DMS153 (cell line): ENCODE measurements at places on chromosomes 3 and 15.

DNA sequence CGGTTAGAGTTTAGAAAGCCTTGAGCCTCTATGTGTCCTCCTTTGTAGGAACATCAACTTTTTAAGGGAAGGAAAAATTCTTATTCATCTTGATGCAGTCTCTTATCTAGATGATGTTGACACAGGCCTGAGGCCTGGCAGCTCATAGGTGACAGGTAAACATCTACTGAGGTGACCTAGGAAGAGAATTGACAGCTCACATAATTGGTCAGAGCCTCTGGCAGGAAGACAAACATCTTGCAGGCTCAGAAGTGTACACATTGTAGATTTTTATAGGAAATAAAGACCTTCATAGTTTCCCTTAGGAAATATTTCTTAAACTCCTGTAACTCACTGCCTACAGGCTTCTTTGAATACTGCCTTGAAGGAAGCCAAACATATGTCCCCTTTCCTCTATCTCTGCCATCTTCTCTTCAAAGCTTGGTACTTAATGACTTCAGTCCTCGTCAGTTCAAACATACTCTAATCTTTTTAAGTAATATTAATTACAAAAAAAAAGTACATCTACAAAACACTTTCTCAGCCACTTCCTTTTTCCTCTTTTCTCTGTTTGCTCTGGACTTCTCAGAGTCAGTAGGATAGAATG lies 341.3 kb downstream of the TBL1XR1 start:
- DNase-seq: peak; percentile 19

- DNase-seq: no peak
Measured at GRCh38 chr15:88655800-88656488, 17.1 kb downstream of the ISG20 start.

DNA sequence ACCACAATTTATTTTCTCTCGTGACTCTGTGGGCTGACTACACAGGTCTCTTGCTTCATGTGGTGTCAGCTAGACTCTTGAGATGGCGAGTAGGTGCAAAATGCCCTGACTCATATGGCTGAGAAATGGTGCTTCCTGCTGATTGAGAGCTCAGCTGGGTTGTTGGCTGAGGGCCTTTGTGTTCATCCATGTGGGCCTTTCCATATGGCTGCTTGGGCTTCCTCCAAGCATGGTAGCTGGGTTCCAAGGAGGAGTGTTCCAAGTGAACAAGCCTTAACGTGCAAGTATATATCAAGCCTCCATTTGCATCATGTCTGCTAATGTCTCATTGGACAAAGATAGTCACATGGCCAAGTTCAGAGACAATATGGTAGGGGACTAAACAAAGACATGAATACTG lies 164.0 kb downstream of the PDCD6IP start:
- no peak for DNase-seq

DNA sequence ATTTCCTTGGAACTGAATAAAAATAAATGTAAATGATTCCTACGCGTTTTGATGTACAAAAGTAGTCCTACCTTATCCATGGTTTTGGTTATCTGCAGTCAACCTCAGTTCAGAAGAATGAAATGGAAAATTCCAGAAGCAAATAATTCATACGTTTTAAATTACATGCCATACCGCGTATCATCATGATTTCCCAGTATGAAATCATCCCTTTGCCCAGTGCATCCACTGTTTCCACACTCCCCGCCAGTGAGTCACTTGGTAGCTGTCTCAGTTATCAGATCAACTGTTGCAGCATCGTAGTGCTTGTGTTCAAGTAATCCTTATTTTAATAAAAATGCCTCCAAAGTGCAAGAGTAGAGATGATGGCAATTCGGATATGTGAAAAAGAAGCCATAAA lies 9.1 kb upstream of the MFSD1 start:
- DNase-seq: no peak

- DNase-seq: no peak
Measured at GRCh38 chr3:119700269-119700919, 2.4 kb upstream of the CFAP91 start.

DNA sequence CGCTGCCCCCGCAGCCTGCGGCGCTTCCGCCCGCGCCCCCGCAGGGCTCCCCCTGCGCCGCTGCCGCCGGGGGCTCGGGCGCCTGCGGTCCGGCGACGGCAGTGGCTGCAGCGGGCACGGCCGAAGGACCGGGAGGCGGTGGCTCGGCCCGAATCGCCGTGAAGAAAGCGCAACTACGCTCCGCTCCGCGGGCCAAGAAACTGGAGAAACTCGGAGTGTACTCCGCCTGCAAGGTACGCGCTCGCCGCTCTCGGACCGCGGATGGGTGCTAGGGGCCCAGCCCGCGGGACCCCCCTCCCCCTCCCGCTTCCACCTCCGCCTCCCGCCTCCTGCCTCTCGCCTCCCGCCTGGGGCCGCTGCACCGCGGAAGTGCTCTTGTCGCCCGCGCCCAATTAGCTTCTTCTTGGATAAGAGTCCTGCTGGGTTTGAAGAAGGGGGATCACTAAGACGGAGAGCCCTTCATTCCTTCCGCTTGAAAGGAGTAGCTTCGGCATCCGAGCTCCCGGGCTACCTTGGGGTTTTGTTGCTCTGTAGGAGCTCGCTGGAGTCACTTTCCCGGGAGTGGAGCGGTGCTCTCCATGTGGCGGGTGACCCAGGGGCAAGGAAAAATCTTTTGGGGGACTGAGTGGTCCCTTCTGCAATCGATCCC lies 426 bp downstream of the KAT2B start:
- DNase-seq: no peak

DNA sequence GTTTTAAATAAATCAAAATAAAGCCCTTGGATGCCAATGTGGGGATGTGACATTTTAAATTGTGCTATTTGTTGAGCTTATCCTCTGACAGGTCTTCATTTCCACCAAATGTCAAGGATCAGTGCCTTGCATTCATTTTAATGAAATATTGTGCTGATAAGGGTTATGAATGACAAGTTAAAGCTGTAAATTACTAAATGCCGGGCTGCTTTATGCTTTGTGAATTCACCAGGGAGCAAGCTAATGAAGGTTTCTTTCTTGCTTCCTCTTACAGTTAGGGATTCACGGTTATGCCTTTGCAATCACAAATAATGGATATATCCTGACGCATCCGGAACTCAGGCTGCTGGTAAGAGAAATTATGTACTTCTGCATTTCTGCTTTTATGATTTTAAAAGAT lies 81.7 kb downstream of the LRTM1 start:
- DNase-seq: no peak

DNA sequence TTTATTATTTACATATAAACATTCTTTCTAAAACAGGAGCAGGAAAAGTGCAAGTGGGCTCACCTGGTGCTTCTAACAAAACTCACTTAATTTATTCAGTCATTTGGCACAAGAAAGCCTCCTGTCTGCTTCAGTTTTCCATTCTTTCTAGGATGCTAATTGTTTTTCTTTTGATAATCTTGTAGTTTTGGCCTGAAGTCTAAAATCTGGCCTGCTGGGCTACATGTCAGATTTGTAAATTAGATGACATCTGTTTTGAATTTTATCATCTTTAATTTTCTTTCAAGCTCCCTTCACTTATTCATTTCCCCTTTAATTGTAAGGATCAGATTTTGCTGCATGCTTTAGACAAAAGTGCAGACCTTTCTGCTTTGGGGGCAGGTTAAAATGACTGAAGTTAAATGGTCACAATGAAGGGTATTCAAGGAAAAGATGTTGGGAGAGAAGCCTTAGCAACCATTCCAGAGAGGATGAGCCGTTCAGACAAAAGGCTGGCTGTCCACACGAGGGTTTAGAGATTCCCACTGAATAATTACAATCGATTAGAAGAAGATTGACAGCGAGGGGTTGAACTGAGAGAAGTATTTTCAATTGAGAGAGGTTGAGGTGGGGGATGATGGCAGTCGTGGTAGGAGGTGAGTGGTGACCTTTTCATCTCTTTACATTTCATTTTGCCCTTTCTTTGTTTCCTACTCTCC lies 59.9 kb upstream of the PTX3 start:
- no peak for DNase-seq

DNA sequence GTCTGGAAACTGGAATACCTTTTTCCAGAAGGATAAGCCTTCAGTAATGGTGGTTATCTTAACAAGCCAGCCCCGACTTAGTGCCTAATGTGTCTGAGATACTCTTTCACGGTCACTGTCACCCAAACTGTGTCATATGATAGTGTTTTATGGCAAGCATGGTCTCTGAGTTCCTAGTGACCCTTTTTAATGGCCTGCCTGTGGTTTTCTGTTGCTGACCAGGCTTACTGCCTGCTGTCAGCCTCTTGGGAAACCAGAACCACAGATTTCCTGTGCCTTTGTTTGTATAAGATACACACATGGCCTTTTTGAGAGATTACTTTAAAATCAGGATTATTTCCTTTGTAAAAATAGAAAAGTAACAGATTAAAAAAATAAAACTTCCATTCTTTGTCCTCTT lies 22.4 kb downstream of the HPS3 start:
- DNase-seq: no peak

DNA sequence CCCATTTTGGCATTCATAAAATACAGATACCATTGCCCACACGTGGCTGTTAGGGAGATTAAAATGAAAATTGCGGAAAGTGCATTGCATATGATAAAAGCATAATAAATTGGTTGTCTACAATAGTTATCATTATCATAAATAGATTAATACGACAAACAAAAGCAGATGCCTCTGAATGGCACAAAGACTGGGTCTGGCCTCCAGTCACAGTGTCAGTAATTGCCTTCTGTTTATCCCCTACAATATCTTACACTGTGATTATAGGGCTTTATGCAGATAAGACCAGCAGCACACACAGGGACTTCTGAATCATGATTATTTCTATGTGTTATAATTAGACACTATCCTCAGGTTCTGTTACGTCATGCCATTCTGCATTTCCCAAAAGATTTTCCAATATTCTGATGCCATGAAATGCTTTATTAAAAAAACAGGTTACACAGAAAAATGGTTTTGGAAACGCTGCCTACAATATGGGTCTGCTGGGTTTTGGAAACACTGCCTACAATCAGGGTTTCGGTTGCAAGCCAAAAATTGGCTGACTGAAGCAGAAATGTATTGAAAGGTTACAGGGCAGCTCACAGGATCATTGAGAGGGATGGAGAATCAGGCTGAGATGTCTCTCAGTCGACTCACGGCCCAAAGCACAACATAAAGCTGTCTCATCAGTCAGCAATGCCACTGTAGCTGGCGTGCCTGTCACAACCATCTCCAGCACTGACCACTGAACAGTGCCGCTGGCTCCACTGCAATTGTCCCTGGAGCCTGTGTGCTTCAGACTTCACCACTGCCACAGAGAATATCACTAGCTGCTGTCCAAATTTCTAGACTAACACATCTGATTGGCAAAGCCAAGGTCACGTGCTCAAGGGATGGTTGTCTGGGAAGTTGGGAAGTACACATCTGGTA lies 248.1 kb downstream of the ERC2 start:
- DNase-seq: no peak

- no peak for DNase-seq
Measured at GRCh38 chr3:193780397-193780796, 187.4 kb downstream of the OPA1 start.

DNA sequence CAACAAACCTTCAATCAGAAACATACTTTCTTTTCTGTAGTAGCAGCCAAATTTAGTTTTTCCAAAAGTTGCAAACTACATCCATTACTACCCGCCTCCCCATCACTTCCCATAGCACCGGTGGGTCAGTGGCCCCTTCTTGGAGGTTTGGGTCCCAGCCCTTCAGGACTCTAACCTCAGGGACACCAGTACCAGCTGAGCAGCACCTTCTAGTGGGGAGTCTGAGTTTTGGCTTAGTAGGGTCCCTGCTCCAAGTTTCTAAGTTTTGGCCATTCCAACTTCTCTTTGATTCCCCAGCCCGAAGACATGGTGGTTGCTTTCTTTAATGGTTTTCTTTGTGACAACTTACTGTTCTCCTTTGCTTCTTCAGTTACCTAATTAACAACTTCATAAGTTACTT lies 160.6 kb downstream of the ECT2 start:
- DNase-seq: no peak

DNA sequence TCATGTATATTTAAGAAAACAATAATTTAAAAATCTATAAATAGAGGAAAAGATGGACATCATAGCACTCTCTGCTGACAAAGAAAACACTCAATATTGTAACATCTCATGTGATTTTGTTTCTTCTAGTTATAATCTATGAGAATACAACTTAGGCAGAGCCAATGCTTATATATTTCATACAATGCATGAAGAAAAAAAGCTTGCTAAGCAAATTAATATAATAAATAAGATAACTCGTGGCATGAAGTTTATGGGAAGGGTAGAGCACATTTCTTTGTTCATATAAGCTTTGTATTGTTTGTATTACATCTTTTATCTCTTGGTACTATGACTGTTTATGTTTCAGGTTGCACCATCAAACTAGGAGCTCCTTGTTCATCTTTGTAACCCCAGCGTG lies 7.6 kb upstream of the ANXA2 start:
- DNase-seq: no peak

DNA sequence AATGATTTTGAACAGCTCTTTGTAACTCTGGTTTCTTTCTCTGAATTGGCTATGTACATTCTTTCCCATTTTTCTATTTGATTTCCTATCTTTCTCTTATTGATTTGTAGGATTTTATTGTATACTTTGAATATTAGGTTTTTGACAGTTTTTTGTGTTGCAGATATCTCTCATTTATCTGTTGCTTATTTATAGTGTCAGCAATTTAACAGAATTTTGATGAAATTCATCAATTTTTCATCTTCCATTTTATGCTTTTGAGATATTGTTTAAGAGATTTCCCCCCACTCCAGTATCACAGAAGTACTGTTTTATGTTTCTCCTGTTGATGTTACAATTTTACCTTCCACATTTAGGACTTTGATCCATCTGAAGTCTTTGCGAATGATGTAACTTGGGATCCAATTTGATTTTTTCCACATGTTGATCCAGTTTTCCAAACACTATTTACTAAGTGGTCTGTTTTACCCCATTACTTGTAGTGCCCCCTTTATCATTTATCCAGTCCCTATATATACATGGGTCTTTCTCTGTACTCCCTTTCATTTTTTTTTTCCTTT lies 46.1 kb downstream of the XYLB start:
- no peak for DNase-seq

DNA sequence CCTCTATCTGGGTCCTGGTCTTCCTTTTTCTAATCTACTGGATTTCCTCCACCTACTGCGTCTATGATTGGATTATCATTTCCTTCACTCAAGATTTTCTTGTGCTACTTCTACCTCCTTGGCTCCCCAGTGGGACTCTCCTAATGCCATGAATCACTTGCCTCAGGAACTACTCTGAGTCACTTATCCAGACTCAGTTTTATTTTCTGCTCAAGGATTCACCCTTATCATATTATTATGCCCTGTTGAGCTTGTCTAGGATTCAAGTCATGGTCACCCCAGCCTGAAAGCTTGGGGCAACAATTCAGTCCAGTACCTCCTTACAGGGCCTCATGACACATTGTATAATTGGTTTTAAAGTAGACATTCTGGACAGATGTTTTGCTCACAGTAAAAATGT lies 968.1 kb downstream of the ROBO1 start:
- DNase-seq: no peak
